ENCODE measurements at places on chromosomes 3 and 15.

GRCh38 chr15:31925541-31925940, 104.8 kb upstream of the CHRNA7 start:
- no peak for DNase-seq

DNA sequence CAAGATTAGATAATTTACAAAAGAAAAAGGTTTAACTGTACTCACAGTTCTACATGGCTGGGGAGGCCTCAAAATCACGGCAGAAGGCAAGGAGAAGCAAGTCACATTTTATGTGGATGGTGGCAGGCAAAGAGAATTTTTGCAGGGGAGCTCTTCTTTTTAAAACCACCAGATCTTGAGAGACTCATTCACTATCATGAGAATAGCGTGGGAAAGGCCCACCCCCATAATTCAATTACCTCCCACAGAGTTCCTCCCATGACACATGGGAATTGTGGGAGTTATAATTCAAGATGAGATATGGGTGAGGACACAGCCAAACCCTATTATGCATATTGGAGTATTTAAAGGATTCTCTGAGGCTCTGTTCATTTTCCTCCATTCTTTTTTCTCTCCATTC, 138.7 kb upstream of the CADM2 start:
- no peak for DNase-seq

GRCh38 chr3:11634081-11634635, 9.6 kb downstream of the VGLL4 start:
- DNase-seq: no peak

GRCh38 chr15:36658312-36658711, 78.9 kb downstream of the CDIN1 start:
- DNase-seq: no peak

DNA sequence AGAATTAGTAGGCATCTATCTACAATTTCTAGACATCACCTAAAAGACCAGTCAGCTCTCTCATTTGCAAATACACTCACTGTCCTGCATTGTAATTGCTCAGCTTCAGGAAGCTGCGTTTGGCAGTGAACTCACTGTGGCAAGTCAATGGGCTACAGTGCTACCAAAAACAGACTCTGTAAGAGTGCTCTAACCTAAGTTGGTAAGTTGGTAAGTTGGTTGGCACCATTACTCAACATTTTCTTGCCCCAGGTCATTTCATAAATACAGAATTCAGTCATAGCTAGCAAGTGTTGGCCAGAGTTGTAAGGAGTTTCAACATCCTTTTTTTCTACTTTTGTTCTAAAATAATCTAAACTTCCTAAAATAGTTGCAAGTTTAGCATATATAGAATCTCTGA, 466.3 kb downstream of the NAALADL2 start:
- DNase-seq: no peak

DNA sequence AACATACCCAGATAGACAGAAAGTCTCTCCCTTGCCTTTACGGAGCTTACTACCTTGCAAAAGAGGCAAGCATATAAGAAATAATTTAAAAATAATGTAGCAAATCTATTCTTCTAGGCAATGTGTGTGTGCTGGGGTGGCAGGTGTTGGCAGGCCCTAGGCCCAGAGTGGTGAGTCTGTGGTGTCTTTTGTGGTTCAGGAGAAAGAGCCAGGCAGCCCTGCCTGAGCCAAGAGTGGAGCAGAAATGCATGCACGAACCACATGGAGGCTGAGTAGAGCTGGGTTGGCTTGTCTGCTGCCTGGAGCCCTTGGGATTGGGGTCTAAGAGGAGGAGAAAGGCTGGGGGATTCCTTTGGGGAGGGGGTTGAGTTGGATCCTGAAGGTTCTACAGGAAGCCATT, 70.2 kb upstream of the MYZAP start:
- no peak for DNase-seq

DNA sequence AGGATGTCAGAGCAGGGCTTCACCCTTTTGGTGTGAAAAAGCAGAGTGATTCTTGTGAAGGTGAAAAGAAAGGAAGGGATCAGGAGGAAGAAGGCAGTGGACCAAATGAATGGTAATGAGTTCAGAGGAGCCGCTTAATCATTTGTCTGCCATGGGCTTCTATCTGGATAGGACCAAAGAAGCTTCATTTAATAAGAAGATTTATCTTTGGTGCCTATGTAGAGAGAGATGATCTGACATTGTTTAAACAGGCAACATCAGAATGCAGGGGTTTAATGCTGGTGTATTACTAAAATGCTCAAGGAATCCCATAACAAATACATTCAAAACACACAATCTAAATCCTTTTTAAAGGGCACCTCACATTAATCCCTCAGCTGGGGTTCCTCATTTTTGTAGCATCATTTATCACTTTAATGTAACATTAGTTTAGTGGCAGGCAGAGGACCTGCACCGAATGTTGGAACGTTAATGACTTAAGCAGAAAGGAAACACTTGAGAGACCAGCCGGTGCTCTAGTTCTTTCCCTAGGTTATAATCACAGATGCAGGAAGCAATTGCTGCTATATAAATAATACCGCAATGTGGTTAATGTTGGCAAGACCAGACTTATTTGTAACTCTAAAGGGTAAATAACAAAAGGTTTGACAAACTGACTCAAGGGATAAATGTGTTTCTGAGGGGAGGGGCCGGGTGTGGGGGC, 27.9 kb upstream of the IL1RAP start:
- no peak for DNase-seq

GRCh38 chr3:179653096-179653797, 407 bp downstream of the USP13 start:
- DNase-seq: peak; percentile 75

DNA sequence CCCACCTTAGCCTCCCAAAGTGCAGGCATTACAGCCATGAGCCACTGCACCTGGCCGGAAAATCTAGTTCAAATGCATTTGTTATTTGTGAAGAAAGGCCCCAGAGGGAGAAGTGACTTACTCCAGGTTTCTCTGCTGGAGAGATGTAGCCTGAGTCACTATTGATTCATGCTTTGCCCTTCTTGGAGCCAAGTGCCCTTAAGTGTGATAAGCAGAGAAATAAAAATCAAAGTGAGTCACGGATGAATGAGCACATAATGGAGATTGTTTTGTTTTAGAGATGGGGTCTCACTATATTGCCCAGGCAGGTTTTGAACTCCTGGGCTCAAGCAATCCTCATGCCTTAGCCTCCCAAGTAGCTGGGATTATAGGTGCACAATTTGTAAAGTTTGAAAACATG, 33.1 kb downstream of the CDC25A start:
- no peak for DNase-seq

DNA sequence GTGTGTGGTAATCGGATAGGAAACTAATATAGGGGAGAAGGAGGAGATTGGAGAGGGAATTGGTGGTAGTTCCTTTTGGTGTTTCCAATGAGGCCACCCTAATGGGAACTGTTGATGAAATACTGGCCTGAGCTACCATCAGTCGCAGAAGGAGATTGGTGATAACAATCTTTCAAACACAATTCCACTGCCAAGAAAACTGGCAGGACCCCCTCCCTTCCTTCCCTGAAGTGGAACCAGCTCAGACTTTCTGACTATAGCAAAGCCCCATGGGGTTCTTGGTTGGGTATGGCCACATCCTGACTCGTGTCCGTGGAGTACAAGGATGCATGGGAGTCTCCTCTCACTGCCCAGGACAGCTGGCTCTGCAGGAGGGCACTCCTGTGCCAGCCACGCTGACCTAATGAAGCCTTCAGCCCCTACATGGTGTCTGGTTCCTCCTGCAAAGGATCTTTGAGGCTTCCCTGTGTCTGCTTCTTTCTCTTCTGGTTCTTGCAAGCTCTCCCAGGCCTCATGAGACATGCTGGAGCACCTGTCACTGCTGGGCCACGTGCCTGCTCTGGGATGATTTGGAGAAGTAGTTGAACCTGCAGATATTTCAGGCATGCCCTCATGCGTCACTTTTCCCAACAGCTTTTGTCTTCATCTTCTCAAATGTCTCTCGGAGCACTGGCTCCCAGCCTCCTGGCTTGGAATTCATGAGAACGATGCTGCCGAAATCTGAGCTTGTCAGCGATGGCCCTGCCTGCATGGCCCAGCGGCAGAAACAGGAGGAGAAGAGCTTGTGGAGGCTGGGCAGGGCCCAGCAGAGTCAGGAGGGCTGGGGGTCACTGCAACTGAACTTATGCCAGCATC, 90.0 kb upstream of the ADPGK start:
- DNase-seq: no peak

DNA sequence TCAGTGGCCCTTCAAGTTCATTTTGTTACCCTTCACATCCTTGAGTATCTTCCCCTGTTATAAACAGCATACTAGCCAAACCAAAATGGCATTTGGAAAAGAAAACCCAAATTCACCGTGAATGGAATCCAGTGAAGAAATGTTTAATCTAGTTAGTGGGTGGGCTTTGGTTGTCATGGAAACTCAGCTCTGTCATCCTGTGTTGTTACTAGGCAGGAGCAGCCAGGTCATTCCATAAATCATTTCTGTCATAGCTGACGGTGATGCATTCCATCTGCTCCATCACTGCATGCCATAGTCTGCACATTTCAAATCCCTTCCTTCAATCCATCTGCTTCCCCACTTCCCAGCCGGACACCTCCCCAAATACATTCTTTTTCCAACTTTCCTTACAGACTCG, 140.4 kb upstream of the CGNL1 start:
- no peak for DNase-seq

- no peak for DNase-seq
Observed at GRCh38 chr3:23406601-23407000, 203.5 kb downstream of the UBE2E2 start.

DNA sequence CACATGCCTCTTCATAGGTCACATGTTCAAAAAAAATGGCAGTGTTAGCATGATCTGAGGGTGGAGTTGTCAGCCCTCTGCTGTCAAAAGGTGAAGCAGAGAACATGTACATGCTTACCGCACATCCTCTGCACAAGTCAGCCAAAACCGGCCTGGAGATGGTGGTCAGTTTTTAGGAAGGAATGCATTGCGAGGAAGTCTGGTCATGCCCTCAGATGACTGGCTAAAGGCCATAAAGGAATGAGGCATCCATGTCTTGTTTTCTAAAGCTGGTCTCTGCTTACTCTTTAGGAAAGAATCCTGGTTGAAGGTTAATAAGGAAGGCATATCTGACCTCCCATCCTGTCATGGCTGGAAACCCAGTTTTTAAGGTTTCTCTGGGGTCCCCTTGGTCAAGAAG, 292.0 kb upstream of the CCDC54 start:
- no peak for DNase-seq

- DNase-seq: no peak
Observed at GRCh38 chr3:156174229-156174847, 54.0 kb downstream of the KCNAB1 start.

- DNase-seq: no peak
Observed at GRCh38 chr3:53645754-53646153, 151.3 kb downstream of the CACNA1D start.

DNA sequence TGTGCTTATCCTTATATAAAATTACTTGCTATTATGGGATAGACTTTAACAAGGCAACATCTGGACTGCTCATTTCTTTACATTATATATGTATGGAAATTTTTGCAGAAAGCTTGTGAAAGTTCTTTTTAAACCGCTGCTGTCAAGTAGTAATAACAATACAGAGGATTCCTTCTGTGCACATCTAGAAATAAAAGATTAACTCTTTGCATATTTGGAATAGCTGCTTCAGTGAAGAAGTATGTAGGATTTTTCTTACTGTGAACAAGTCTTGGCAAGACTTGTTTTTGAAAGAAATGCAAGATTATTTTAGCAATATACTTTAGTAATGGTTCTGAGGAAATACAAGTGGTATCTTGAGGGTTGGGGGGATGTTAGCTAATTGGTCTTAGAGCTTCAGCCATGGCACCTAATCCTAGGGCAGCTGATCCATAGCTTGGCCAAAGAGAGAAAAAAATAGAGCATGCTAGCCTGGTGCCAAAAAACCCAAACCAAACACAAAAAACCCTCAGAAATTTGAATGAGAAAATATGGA, 4.3 kb downstream of the PRKCI start:
- no peak for DNase-seq

- DNase-seq: no peak
Observed at GRCh38 chr3:49329186-49329585, 10.7 kb downstream of the USP4 start.

DNA sequence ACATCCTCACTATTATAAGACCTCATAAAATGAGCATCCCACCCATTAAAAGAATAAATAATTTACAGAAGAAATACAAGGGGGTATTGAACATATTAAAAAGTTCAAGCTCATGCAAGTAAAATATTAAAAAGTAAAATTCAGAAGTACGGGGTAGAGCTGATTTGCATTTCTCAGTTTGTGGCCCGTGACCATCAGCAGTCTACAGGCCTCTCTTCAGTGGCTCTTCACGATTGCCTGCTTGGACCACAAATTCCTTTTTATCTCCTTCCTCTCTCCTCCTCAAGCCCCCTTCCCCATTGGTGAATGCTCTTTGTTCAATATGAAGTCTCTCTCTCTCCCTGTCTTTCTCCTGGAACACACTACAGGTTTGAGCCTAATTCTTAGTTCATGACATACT, 19.1 kb downstream of the CYP8B1 start:
- DNase-seq: no peak

DNA sequence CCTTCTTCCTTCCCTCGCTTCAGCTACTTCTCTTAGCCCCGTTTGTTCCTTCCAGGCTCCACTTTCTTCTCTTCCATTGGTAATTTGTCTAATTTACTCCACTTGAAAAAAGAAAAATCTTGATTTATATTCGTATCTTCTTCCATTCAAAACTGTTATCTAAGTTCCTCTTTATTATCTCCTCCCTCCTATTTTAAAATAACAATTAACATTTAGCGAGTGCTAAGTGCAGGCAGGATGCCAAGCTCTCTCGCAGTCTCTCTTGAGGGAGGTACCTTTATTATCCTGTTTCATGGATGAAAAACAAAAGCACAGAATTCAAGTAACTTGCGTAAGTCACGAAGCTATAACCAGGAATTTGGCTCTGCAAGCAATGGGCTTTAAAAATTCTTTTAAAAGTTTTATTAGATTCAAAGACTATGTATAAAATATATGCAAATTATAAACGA, 418.9 kb upstream of the NAALADL2 start:
- DNase-seq: no peak

- peak; percentile 94 for DNase-seq
Observed at GRCh38 chr3:50573566-50574443, 4.5 kb downstream of the HEMK1 start.

- peak; percentile 86 for DNase-seq
Observed at GRCh38 chr3:13461169-13462124, 18.7 kb upstream of the HDAC11 start.

- peak; percentile 11 for DNase-seq
Observed at GRCh38 chr15:54082836-54083492, 104.7 kb downstream of the UNC13C start.

DNA sequence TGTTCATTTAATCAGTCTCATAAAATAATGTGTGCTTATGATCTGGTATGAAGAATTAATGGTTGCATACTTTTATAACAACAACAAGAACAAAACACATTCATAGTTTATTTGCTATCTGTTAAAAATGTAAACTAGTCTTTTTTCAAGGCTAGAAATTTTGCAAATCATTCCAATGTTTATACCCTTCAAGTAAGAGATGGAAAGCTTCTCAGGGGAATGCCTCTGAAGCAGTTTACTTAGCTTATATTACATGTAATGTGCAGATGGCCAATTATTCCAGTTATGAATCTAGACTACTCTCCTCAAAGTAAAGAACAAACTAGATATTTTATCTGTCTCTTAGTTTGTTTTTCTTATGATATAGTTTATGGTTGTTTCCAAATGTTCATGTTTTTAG, 575.4 kb downstream of the NAALADL2 start:
- no peak for DNase-seq

GRCh38 chr3:171374661-171375285, 85.4 kb downstream of the TNIK start:
- DNase-seq: no peak

- DNase-seq: no peak
Observed at GRCh38 chr3:190790185-190790584, 72.3 kb downstream of the GMNC start.

Measured in activated CD4-positive, alpha-beta T cell treated with anti-CD3 and anti-CD28 coated beads, Interleukin-10, Interleukin-2, amounts not matched to agents 100 ng/mL and 50 ng/mL, durations not matched to agents 16 hours and 8 hours (primary cell).